NCI-H526 (cell line): ENCODE measurements at places on chromosomes 6 and 20.

GRCh38 chr20:52972965-52973819 is 1.0 kb downstream of the TSHZ2 start:
- DNase-seq = no peak

DNA sequence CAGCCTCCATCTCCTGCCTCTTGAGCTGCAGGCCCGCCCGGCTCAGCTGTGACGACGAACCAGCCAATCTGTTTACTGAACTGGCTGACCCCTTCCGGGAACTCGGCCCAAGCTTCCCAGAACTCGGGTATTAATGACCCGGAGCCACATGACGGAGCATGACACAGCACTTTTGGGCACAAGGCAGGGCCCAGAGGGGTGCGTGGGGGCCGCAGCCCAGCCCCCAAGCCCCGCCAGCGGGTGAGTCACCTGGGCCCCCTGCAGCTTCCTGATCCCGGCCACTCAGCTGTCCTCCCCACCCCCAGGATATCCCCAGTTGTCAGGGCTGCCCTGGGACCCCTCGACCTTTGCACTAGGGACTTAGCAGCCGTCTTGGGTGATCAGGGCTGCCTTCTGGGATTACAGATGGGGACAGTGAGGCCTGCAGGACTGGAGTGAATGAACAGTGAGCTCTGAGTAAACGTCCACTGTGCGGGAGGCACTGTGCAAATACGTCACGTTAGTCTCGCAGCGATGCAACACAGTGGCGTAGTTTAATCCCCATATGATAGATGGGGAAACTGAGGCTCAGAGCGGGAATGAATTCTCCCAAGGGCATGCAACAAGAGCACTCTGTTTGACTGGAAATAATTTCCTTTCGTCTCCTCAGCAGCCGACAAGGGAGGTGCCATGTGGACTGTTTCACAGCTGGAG is 102.1 kb downstream of the CEBPB start:
- no peak for DNase-seq

GRCh38 chr6:139323511-139324300 is 31.9 kb upstream of the TXLNB start:
- DNase-seq = no peak

GRCh38 chr20:49750611-49751396 is 37.1 kb upstream of the B4GALT5 start:
- no peak for DNase-seq

DNA sequence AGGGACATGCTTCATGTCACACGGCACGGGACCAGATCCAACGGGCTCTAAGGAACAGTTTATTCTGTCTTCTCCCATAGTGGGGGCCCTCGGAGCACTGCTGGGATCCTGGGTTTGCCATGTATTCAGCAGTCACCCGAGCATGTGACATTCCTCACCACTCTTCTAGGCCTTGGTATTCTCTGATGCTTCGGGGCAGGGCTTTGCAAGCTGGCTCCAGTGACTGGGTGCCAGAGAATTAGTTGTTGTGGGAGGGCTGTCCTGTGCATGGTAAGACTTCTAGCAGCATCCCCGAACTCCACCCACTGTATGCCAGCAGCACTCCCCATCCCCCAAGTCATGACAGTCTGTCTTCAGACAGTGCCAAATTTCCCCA is 5.4 kb downstream of the CCN5 start:
- DNase-seq = no peak

DNA sequence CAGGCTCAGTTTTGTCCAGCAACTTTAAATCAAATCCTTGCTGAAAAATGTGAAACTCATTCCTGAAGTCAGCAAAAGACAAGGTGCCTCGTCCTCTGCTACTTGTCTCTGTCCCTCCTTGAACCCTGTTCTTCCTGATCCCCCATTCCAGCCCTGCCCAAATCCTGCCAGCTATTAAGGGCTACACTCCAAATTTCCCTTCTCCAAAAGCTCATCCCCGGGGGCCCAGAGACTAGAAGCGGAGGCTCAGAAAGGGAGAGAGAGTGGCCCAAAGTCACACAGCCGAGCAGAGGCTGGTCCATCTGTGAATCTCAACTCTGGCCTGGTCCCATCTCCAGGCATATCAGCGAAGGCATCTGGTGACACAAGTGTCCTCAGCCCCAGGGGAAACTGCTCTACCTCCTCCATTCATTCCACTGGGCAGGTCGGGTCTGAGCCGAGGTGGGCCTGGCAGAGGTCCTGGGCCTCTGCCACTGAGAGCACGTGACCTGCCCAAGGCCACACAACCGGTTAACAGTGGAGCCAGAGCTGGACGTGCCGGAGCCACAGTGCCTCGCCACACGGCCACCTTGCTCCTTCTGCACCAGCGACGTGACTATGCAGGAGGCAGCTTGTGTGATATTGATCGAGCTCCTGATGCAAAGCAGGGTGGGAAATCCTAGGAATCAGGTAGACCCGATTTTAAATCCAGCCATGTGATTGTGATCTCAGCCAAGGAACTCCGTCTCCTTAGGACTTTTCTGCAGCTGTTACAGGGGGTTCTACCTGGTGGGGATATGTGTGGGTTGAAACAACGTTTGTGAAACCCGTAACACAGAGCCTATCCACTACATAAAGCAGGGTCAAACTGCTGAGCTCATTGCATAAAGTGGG is 28.6 kb downstream of the NOL4L start:
- no peak for DNase-seq

- DNase-seq = no peak
These were observed 7.8 kb upstream of the E2F1 start for GRCh38 chr20:33693741-33694638.

DNA sequence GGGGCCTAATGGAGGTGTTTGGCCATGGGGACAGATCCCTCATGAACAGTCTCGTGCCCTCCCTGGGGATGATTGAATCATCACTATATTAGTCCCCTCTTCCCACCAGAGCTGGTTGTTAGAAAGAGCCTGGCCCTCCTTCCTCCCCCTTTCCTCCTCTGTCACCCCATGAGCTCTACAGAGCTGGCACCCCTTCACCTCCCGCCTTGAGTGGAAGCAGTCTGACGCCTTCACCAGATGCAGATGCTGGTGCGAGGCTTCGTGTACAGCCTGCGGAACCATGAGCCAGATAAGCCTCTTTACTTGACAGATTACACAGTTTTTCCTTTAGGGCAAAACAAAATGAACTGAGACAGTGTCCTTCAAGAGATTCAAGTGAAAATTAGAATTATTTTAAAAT is 74.4 kb upstream of the RIPOR2 start:
- no peak for DNase-seq

DNA sequence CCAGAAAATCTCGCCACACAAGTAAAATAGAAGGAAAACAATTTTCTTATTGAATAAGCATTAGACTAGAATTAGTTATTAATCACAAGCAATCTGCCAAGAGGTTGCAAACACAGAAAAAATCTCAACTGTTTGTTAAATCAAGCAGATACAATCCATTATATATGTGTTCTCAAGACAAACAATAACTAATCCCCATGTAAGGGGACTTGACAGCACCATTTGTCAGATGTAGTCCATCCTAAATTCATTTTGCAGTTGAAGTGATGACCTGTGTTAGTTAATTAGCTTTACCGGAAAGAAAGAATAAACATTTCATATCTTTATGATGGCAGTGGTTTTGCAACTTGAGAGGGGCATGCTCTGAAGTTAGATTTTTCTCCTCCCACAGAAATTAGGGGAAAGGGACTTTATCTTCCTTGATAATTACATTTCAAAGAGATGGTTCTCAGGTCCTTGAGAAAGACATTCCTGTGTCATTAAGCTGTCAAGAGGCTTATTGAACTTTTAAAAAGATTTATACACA is 1588.0 kb downstream of the GRIK2 start:
- no peak for DNase-seq

- no peak for DNase-seq
These were observed 24.5 kb downstream of the RALY start for GRCh38 chr20:34018166-34018565.

GRCh38 chr6:127807806-127808517 is 92.9 kb downstream of the THEMIS start:
- DNase-seq = no peak

DNA sequence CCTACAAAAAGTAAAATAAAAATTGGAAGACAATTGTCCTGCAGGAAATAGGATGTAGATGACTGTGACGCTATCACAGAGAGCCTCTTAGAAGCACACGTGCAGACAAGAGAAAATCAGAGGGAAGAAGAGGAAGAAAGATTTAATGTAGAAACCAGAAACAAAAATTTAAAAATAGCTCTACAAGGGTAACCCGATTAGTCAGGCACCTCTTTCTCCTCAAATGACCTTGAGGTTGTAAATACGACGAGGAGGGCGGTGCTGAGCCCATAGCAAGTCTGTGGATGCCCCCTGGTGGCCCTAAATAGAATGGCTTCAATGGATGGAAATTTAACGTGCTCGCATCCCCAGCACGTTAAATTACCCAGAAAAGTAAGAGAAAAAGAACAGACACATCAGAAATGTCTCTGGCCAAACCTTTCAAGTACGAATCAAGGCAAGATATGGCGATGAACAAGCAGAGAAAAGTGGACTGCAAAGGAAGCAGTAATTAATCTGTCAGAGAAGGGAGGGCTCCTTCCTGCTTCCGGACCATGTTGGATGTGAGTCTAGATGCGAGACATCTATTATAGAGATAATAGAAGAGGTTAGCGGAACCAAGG is 4.2 kb upstream of the PRPH2 start:
- DNase-seq = peak; percentile 87

- DNase-seq = no peak
These were observed 3.2 kb downstream of the SLC22A7 start for GRCh38 chr6:43301081-43301870.

GRCh38 chr6:87341899-87342298 is 2.7 kb upstream of the C6orf163 start:
- DNase-seq = no peak

DNA sequence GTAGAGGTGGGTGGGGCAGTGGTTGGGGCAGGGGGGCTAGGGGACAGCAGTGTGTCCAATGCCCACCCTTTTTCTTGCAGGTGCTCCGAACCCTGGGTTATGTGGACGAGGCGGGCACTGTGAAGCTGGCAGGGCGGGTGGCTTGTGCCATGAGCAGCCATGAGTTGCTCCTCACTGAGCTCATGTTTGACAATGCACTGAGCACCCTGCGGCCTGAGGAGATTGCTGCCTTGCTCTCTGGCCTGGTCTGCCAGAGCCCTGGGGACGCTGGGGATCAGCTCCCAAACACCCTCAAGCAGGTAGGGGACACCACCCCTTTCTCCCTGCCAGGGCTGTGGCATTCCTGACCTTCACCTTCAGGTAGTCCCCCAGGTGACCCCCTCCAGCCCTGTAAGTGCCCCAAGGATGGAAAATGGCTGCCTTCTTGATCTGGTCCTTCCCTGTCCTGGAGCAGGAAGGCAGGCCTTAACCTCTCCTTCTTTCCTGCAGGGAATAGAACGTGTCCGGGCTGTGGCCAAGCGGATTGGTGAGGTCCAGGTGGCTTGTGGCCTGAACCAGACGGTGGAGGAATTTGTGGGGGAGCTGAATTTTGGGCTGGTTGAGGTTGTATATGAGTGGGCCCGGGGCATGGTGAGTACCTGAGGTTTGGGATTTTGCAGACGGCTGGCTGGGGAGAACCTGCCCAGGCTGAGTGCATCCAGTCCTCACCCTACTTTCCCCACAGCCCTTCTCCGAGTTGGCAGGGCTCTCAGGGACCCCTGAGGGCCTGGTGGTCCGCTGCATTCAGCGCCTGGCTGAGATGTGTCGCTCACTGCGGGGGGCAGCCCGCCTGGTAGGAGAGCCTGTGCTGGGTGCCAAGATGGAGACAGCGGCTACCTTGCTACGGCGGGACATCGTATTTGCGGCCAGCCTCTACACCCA is 2.9 kb downstream of the DXO start:
- DNase-seq = no peak

DNA sequence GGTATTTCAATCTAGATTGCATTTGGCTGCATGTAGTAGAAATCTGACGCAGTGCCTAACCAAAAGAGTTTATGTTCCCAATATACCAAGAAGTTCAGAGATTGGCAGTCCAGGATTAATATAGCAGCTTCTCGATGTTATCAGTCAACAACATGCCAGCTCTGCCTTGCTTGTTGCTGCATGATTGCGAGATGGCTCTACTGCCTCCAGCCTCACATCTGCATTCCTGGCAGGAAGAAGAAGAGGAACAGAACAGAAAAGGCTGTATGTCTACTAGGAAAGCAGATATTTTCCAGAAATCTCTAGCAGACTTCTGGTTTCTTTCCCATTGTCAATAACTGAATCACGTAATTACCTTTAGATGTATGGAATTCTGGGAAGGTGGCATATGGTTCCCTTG is 60.8 kb downstream of the SLC35D3 start:
- no peak for DNase-seq

DNA sequence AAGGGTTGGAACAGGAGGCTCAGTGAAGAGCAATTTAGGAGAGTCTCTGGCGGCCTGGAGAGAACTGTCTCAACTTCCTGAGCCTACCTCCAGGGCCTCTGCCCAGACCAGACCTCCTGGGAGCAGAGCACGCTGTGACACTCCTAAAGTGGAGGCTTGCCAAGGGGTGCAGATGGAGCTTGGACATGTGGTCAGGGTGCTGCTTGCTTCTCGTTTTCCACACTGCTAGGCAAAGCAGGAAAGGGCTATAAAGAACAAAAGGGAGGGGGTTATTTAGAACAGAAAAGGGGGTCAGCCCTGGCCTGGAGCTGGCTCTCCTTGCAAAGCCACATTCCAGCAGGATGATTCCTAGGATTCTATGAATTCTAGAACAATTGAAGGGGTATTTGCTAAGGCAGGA is 145.7 kb upstream of the GGTLC1 start:
- DNase-seq = peak; percentile 19

DNA sequence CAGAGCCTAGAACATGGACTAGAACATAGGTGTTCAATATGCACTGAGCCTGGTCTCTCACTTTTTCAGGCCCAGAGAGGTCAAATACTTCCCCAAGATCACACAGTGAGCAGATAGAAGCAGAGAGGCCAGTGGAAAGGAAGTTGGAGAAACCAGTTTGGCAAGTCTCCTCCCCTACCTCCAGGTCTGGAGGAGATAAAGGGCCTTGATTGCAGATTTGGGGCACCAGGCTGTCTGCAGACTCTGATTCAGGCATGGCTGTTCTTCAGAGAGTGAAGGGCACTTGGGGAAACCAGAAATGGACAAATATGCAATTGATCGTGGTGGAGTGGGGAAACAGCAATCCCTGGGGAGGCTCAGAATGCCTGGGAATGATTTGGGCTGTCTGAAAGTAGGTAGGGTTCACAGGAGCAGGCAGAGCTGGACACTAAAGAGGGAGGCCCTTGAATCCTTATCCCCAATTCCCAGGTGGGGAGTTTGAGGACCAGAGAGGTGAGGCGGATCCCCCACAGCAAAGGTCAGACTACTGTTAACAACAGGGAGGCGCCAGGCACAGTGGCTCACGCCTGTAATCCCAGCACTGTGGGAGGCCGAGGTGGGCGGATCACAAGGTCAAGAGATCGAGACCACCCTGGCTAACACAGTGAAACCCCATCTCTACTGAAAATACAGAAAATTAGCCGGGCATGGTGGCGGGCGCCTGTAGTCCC is 2.3 kb downstream of the PEDS1 start:
- DNase-seq = peak; percentile 61
